ENCODE measurements at places on chromosomes 4 and X.

DNA sequence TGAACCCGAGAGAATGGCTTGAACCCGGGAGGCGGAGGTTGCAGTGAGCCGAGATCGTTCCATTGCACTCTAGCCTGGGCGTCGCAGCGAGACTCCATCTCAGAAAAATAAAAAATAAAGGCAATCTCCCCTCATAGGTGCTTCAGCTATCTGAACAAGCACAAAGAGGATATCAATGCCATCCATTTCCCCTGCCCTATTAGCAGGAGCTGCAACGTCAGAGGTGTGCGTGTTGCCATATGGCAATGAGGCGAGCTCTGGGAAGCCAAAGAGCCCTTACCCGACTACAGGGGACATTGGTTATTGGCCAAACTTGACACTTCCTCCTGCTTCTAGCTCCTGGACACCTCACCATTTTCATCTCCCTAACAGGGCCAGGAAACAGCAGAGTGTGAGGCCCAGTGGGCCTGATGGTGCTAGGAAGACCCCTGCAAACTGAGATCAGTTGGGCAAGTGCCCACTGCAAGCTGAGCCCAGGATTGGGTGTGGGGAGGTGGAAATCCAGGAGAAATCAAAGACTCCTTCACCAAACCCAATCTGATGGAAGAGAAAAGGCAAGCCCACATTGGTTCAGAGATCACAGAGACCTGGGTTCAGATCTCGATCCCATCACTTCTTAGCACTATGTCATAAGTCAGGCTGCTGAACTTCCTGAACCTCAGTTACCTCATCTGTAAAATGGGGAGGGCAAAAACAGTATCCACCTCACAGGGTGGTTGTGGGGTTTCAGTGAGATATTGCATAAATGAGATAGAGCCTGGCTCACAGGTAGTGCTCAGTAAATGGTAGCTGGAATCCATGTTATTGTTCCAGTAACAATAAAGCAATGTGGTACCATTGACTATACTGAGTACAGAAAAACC is 21.2 kb downstream of the SLC25A5 start:
- no peak for DNase-seq

GRCh38 chrX:75158054-75158453 is 2.0 kb upstream of the ABCB7 start:
- DNase-seq = no peak

- no peak for DNase-seq
These were observed 726.0 kb downstream of the GRID2 start for GRCh38 chr4:93029769-93030168.

DNA sequence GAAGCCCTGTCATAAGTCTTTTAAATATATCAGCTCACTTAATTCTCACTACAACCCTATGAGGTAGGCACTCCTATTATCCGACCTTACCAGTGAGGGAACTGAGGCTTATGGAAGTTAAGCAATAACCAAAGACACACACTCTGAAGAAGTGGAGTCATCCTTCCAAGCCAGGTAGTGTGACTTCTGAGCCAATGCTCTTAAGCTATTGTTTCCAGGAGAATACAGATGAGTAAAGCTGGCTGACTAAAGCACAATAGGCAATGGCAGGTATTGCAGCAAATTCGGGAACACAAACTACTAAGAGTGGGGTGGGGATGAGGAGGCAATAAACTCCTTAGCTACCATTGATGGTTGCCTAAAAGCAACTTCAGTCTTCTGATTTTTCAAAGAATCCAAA is 81.8 kb upstream of the KIT start:
- no peak for DNase-seq

DNA sequence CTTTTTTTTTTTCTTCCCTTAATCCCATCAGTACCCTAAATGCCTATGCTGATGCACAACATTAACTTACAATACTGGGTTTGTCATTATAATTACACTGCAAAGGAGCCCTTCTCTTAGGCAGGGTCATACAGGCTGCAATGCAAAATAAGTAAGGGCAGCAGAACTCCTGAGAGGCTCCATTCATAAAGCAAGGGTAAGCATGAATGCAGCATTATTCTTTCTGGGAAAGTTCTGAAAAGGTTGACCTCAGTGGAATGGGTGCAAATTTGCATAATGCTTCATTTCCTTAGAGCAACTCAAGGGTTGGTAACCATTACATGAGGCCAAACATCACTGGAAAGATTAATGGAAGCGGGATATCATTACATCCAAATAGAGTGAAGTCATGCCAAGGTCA is 789.2 kb downstream of the KLHL13 start:
- no peak for DNase-seq

GRCh38 chr4:157280673-157281072 is 60.1 kb downstream of the GRIA2 start:
- DNase-seq = no peak

DNA sequence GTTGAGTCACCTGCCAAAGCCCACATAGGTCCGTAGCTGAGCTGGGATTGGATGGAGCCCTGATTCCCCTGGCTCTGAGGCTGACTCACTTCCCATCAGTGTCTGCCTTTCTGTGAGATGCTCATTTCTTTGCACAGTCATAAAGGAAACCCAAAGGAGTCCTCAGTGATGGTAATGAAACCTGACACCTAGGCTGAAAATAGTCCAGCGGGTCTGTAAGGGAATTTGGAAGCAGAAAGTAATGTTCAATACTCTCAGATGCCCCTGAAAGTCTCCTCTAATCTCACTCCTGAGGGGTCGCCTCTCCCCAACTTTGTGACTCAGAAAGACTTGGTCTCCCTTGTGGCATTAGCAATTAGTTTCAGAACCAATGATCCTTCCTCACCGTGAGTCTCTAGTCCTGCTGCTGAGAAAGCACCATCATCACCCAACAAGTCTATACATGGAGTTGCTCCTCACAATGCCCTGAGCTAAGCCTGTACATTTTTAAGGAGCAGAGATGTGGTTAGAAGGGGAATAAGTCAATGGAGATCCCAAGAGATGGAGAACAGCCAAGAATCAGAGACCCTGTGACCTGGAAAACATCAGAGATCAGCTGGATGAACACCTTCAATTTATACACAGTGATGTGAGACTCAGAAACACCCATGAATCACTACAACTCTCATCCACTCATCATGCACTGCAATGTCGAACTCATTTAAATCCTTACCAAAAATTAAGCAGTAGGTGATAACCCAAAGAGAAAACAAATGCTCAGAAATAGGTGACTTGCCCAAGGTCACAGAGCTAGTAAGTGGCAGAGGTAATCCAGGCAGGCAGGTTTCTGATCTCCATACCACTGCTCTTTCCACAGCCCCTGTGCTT is 219.0 kb upstream of the CPEB2 start:
- peak; percentile 80 for DNase-seq

- DNase-seq = no peak
These were observed 12.3 kb upstream of the ADH5 start for GRCh38 chr4:99100876-99101275.

DNA sequence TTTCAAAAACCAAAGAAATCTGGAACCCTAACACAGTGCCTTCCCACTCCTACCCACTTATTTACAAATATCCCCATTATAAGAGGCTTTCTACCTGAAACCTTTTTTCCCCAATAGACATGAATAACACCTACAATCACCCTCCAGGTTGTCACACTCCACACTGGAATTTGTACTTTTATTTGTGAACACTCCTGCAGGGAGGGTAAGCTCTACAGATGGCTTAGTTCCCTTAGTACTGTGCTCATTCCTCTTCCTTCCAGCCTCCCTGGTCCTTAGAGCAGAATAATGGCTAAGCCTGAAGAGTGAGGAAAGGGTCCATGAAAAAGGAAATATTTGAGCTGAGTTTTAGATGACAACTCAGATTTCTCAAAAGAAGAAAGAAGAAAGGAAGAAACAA is 22.2 kb upstream of the SULT1E1 start:
- DNase-seq = no peak

- no peak for DNase-seq
These were observed 42.2 kb upstream of the SPP1 start for GRCh38 chr4:87933337-87933736.

GRCh38 chr4:177356206-177356605 is 46.5 kb downstream of the NEIL3 start:
- DNase-seq = no peak

DNA sequence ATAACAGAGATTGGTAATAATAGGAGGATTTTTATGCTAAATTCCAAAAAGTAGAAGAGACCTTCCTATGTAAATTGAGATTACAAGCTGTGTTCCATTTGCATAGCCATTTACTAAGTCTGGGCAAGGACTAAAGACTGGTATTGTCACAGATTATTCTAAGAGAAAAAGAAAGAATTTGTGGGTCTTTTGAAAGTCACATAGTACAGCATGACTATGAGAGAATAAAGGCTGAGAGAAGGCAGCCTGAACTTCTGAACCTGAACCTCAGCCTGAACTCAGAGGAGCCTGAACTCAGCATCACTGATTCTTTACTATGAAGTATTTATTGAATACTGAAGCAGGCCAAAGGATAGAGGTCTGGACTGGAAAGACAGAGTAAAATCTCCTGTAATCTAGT is 297.5 kb downstream of the STPG2 start:
- DNase-seq = no peak

GRCh38 chr4:144818136-144818535 is 172.2 kb downstream of the HHIP start:
- no peak for DNase-seq

DNA sequence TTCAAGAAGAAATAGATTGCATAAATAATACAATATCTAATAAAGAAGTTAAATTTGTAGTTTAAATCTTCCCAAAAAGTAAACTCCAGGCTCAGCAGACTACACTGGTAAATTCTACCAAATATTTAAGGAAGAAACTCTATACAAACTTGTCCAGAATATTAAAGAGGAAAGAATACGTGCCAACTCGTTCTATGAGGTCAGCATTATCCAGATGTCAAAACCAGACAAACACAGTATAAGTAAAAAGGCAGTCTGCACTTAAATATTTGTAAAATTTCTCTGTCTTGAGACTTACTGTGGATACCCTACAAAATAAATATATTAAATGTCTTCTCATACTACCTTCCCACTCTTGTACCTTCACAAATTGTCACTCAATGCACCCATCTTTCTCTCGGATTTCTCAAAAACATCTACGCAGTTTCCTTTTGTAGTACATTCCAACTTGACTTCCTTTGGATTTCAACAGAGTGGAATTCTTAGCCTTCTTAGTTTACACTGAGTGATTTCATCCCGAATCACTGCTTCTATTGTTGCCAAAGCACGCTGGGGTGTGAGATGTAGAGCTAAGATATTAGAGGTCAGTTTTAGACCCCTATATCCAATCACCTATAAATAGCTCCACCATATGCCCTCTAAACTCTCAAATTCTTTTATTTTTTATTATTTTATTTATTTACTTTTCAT is 71.6 kb upstream of the MAB21L2 start:
- no peak for DNase-seq

- no peak for DNase-seq
These were observed 22.0 kb downstream of the SLC4A4 start for GRCh38 chr4:71360844-71361243.

- DNase-seq = no peak
These were observed 57.3 kb upstream of the STIM2 start for GRCh38 chr4:26803211-26803861.

DNA sequence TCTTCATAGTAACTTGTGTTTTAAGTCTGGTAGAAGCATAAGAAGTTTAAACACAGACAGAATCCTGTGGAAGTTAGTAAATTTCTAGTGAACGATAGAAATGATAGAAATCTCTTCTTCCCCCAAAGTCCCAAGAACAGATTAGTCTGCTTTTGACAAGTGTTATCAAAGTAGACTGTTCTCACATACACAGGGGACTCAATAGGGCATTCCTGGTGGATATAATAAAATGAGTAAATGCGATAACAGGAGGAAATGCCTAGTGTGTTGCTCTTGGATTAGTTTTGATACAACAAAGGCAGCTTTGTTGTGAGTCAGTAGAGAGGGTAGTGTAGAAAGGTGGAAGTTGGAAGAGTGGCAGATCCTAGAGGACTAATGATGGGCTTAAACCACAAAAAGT is 43.5 kb downstream of the CLCN3 start:
- DNase-seq = no peak

DNA sequence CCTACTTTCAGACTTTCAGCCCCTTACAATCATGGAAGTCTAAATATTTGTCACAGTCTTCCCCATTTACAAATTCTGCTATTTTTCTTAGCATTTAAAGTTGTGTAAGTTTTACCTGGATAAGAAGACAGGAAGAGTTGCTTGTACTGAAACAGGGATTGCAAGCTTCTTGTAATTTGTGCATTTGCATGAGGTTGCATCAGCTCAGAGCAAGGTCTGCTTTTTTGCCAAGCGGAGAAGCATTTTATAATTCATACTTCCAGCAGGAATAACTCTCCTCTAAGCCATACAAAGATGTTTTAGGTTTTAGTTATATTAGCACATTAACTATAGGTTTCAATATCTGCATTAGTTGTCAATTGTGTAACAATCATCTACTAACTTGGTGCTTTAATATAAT is 922.0 kb upstream of the PABPC4L start:
- DNase-seq = no peak

GRCh38 chr4:186946682-186947294 is 223.1 kb upstream of the FAT1 start:
- DNase-seq = no peak

DNA sequence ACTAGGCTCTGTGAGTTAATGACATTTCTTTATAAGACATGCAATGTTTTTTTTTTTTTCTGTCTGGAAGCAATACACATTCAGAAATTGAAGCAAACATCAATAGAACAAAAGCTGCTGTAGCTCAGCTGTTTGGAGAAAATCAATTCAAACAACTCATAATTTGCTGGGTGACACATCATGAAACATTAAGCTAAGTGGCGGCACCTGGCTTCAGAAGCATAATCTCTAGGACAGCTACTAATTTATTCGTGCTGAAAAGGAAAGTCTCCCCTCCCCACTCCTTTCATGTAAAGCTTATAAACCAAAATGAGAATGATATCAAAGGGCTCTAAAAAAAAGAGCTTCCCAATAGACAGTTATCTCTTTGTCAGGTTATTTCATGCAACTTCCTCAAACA is 73.9 kb downstream of the LUZP4 start:
- no peak for DNase-seq

GRCh38 chrX:76555816-76556215 is 128.3 kb downstream of the MAGEE1 start:
- DNase-seq = peak; percentile 1

DNA sequence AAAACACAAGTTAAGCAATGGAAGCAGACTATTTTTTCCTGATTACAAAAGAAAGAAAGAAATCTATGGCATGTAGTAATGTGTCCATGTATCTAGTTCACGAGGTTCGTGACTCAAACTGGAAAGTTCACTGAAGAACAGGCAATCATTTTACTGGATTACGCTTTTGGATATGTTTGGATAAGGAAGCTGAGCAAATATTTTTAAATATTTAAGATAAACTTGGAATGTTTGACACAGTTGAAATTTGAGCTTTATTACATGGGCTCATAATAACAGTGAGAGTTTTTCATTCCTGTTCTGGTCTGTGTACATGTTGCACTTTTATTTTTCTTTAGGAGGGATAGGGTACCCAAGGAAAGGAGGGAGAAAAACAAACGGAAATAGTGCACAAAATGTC is 244.2 kb upstream of the GK2 start:
- DNase-seq = no peak

DNA sequence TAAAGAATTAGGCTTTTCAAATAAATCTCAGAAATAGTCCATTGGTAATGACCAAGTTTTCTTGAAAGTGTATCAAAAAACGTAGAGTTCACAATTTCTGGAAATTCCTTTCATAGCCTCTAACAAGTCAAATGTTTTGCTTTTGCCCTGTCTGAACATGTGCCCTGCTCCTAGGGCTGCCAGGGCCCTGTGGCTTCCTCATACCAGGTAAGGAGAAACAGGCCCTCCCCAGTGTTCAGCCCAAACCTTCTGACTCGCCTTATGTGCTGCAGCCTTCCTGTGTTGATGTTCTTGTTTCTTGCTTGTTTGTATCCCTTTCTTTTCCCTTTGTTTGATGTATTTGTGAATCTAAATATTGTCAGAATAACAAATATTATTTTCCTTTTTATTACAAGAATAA is 146.1 kb upstream of the PACRGL start:
- DNase-seq = no peak

- DNase-seq = no peak
These were observed 503.3 kb downstream of the ANKRD50 start for GRCh38 chr4:124209211-124209610.

Measured in stimulated activated CD4-positive, alpha-beta T cell treated with anti-CD3 and anti-CD28 coated beads, Interleukin-1b, Interleukin-23, amount 100 ng/mL, for 48 hours (primary cell).